ENCODE measurements at places on chromosomes 16 and 17.
A peak's percentile ranks its signal among the peaks of the same experiment; 100 is the strongest.

DNA sequence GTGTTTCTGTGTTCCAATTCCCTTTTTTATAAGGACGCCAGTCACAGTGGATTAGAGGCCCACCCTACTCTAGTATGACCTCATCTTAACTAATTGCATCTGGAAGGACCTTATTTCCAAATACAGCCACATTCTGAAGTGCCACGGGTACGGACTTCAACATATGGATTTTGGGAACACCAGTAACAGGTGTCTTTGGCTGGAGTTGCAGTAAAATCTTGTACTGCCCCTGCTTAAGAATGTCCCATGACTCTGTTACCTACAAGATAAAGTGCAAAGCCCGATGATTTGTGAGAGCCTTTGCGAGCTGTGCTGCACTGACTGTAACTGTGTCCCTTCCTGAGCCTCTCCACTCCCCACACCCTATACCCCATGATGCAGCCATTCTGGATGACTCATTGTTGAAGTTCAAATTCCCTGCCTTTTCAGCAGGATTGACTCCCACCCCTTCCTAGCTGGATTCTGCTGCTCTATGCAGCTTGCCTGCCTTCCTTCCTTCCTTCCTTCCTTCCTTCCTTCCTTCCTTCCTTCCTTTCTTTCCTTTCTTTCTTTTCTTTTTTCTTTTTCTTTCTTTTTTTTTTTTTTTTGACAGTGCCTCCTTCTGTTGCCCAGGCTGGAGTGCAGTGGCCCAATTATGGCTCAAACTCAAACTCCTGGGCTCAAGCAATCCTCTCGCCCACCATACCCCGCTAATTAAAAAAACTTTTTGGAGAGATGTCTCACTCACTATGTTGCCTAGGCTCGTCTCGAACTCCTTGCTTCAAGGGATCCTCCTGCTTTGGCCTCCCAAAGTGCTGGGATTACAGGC lies 2.1 kb downstream of the HCRT start:
- DNase-seq, result no peak

DNA sequence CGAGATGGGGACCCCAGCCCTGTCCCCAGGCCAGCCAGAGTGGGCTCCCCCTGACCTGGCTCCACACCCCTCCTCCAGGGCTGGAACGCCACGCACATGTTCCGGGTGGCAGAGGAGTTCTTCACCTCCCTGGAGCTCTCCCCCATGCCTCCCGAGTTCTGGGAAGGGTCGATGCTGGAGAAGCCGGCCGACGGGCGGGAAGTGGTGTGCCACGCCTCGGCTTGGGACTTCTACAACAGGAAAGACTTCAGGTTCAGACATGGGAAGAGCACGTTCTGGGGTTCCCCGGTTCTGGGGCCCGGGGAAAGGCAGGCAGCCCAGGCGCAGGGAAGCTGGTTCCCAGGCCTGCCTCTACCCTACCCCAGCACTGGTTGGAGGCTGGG lies 4.6 kb downstream of the ACE start:
- DNase-seq, result no peak

GRCh38 chr16:89918453-89919347 lies at the start of gene MC1R:
MC1R (plus strand) TSS chr16:89918862; CDS start chr16:89919259, 397 bp downstream.
- DNase-seq, result peak; percentile 70

GRCh38 chr16:13351181-13351580 lies 449.8 kb downstream of the SHISA9 start:
- no peak for DNase-seq

DNA sequence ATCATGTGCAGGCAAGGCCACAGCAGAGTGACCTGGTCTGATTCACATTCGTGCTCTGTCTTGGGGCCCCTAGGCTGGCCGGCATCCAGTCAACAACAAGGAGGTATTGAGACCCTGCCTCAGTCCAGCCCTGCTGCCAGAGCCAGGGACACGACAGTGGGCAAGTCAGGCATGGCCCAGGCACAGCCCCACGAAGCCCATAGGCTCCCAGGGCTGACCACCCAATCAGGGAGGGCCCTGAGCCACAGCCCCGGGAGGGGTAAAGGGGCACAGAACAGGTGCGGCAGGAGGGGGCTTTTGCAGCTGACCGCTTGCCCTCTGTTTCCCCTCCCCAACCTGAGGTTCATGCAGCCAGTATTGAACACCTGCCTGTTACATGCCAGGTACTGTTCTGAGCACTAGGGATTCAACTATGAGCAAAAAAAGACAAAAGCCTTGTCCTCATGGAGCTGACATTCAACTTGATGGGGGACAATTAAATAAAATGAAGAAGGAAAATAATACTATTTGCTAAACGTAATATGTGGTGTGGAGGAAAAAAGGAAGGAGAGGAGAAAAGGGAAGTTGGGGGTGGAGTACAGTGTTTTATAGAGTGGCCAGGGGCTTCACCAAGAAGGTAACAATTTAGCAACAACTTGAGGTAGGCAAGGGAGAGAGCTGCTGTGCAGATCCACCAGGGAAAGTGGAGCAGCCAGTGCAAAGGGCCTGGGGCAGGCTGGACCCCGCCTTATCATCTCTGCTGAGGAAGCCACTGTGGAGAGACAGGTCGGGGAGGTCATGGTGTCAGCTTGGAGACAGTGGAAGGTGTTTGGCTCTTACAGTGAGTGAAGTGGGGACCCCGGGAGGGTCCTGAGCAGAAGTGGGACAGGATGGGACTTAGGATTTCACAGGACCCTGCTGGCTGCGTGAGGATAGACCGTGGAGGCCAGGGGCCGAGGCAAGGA lies 6.1 kb downstream of the DRC3 start:
- no peak for DNase-seq

GRCh38 chr17:38748149-38748891 lies at the start of gene PCGF2:
PCGF2 (minus strand) TSS chr17:38748336; CDS start chr17:38740402, 7,934 bp downstream.
- peak; percentile 86 for DNase-seq

DNA sequence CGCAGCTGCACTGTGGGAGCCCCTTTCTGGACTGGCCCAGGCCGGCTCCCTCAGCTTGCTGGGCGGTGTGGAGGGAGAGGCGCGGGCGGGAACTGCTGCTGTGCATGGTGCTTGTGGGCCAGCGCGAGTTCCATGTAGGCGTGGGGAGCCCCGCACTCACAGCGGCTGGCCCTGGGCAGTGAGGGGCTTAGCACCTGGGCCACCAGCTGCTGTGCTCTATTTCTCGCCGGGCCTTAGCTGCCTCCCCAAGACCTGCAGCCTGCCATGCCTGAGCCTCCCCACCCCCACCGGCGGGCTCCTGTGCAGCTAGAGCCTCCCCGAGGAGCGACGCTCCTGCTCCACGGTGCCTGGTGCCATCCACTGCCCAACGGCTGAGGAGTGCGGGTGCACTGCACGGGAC lies 1.7 kb downstream of the MTHFSD start:
- DNase-seq, result no peak

- no peak for DNase-seq
Observed at GRCh38 chr16:22007159-22007508, 777 bp upstream of the MOSMO start.

- peak; percentile 54 for DNase-seq
Observed at GRCh38 chr17:78359321-78359996, 418 bp downstream of the SOCS3 start.

- DNase-seq, result no peak
Observed at GRCh38 chr16:81956213-81956948, 54.9 kb downstream of the SDR42E1 start.
